LNCaP clone FGC (cell line): ENCODE measurements at places on chromosomes 5 and 9.

DNA sequence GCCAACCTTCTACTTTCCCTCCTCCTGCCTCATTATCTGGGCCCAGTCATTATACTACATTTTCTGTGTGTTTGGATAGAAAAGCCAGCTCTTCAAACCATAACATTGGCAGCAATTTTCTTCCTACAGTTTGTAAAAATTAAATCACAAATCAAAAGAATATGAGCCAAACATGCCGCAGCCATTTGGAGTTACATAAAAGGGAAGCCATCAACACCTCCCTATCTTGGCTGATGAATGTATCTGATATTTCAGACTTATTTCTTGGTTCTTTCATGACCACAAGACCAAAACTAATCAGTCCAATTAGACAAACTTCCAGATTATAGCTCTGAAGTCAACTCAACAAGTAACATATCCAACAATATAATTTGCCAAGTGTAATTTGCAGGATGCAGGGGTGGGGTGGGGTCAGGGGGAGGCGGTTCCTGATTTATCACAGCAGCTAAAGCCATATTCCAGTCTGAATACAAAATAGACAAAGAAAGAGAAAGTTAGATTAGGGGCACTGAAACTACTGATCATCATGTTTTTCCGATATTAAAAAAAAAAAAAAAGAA, 89.4 kb upstream of the CNTLN start:
- DNase-seq: no peak

- DNase-seq: no peak
Measured at GRCh38 chr9:24439456-24439855, 106.2 kb downstream of the IZUMO3 start.

DNA sequence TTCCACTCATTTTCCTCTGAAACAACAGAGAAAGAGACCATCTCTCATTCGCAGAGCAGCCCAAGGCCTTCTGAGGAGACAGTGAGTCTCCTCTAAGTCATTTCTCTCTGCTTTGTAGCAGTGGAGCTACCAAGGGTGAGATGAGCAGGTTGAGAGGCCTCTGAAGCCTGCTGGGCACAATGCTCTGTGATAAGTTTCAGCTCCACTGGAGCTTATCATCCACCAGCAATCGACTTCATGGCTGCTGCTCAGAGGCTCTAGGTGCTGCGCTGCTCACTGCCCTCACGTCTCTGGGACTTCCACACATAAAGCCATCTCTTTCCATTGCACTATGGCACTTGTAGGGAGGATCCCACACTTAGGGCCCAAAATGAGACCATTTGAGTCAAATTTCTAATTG, 96.3 kb downstream of the CMYA5 start:
- no peak for DNase-seq

- DNase-seq: no peak
Measured at GRCh38 chr9:14062586-14063221, 251.2 kb downstream of the NFIB start.

GRCh38 chr9:79021084-79021483, 550.7 kb upstream of the TLE4 start:
- no peak for DNase-seq

DNA sequence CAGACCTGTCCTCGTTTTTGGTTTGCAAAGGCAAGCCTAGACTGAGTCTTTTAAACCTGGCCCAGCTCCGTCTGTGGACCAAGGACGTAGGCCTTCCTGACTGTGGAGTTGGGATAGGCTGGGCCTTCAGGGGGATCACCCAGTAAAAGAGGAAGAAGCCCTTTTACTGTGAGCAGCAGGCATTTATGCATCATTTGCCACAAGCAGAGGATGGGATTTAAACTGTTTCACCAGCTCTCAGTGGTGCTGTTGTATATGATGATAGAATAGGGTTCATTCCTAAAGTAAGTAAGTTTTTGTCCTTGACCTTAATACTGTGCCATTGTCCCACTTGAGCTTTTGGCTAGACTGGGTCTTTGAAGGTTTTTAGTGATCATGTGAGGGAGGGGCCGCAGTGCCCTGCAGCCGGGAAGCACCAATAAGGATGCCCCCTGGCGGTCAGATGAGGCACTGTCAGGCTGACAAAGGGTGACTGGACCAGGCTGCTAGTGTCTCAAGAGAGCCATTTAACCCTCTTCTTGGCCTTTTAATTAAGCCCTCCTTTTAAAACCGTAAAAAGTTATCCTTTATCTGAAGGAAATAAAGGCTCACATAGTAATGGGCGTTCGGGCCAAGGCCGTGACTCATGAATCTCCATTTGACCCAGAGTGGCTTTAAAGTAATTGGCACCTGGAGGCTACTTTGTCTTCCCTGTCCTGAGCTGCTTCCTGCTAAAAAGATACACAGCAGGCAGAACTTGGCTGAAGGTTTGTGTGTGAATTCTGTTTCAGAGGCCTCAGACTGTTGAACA, 74.0 kb downstream of the UBAP1 start:
- no peak for DNase-seq

- no peak for DNase-seq
Measured at GRCh38 chr5:85428426-85428934, 1043.8 kb upstream of the EDIL3 start.

DNA sequence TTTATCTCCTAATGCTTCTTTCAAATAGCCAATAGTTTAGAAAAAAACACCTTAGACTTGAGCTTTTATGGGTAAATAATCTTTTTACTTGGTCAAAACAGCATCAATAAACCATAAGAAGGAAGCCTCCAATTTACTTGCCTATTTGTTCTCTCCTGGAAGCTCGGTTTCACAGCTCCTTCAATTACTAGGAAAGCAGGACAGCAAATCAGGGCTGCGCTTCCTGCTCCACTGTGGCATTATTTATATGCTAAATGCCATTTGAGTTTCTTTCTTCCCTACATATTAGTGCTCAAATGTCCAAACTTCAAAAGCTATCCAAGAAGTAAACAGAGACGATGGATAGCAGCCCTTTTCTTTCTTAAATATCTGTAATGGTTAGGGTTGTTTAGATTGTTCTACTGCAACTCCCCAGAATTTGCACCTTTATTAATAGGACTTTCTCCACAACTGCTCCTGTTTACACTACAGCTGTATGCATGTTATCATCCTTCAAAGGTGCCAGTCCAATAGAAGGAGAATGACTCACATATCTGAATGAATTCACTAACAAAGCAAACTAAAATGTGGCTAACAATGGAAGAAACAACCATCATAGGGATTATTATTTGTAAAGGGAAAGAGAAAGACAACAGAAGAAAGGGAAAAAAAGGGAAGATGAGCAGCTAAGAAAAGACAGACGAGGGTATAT, 58.7 kb downstream of the MED27 start:
- no peak for DNase-seq

GRCh38 chr9:126297661-126298060, 29.0 kb upstream of the MVB12B start:
- no peak for DNase-seq

DNA sequence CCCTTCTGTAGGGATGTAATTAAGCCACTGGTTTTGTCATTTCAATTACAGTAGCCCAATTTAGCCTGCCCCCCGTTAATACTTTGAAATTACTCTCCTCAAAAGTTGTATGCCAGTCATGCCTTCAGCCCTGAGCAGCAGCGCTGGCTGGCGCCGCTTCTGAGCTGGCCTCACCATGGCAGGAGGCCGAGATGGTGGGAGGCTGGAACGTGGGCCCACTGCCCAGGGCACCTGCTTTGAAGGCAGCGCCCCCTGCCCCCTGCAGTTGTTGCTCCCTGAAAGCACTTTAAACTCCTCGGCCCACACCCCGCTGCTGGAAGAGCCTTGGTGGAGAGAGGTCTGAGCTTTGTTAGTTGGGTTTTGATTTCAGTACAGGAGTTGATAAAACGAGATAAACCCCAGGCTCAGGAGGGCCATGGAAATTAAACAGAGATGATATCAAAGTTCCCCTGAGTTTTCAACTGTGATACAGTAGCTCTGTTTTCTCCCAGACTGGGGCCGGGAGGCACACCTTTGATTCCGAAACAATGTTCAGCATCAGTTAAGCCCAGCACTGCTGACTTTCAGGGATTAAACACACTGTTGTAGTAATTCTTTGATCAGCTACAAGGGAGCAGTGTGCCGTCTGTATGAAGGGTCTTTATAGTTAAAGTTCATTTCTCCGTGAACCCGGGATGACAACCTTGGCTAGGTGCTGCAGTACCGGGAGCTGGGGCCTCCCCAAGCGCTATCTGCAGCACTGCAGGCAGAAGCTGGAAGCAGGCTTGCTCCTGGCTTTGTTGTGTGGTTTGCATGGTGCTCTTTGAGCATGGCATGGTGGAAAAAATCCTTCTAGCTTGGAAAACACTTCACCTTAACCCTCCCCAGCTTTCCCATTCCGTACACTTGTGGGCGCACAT, 9.5 kb downstream of the MVB12B start:
- DNase-seq: no peak

- no peak for DNase-seq
Measured at GRCh38 chr5:173246135-173246495, 11.1 kb upstream of the NKX2-5 start.

- no peak for DNase-seq
Measured at GRCh38 chr5:113162770-113163169, 186.2 kb downstream of the DCP2 start.

GRCh38 chr9:124386201-124386600, 29.0 kb downstream of the PSMB7 start:
- no peak for DNase-seq

- DNase-seq: peak; percentile 4
Measured at GRCh38 chr5:161432798-161433197, 113.7 kb downstream of the GABRB2 start.

DNA sequence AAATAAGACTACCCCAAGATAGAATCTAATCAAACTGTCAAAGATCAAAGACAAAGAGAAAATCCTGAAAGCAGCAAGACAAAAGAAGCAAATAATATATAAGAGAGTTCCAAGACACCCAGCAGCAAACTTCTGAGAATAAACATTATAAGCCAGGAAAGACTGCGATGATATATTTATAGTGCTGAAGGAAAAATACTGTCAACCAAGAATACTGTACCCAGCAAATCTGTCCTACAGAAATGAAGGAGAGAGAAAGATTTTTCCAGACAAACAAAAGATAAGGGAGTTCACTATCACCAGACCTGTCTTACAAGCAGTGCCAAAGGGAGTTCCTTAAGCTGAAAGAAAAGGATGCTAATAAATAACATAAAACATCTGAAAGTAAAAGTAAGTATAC, 227.4 kb downstream of the DENND1A start:
- no peak for DNase-seq
